ENCODE measurements at places on chromosomes 4 and X.

GRCh38 chr4:4182835-4183568 is 43.7 kb downstream of the OTOP1 start:
- DNase-seq, result peak; percentile 12

GRCh38 chr4:73867783-73868182 is 1.4 kb upstream of the CXCL1 start:
- no peak for DNase-seq

GRCh38 chr4:177250056-177250696 is 59.5 kb upstream of the NEIL3 start:
- peak; percentile 57 for DNase-seq

DNA sequence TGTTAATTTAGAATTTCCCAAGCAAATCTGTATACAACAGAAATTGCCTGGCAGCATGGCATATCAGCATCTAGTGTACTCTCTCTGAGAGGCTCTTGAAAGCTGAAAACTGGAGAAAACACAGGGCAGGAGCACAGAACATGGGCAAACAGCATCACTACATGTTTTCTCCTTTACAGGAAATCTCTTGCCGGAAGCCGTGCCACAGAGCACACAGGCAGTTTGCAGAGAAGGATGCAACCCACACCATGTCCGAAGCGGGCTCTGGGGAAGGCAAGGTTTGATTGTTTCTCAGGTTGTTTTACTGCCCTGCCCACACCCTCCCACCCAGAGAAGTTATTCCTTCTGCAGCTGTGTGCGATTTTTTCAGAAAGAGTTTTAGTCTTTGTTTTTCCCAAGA is 41.1 kb upstream of the FAM9C start:
- DNase-seq, result no peak

- no peak for DNase-seq
Observed at GRCh38 chr4:132956962-132957361, 192.1 kb upstream of the PCDH10 start.

GRCh38 chr4:25351777-25352416 is 25.2 kb upstream of the ANAPC4 start:
- no peak for DNase-seq

GRCh38 chrX:127708155-127708554 is 344.0 kb downstream of the ACTRT1 start:
- DNase-seq, result no peak

- no peak for DNase-seq
Observed at GRCh38 chr4:168854350-168854921, 155.6 kb downstream of the CBR4 start.

- DNase-seq, result peak; percentile 45
Observed at GRCh38 chrX:56248492-56248891, 16.3 kb downstream of the KLF8 start.

- DNase-seq, result no peak
Observed at GRCh38 chr4:4362991-4363697, 23.8 kb upstream of the NSG1 start.

DNA sequence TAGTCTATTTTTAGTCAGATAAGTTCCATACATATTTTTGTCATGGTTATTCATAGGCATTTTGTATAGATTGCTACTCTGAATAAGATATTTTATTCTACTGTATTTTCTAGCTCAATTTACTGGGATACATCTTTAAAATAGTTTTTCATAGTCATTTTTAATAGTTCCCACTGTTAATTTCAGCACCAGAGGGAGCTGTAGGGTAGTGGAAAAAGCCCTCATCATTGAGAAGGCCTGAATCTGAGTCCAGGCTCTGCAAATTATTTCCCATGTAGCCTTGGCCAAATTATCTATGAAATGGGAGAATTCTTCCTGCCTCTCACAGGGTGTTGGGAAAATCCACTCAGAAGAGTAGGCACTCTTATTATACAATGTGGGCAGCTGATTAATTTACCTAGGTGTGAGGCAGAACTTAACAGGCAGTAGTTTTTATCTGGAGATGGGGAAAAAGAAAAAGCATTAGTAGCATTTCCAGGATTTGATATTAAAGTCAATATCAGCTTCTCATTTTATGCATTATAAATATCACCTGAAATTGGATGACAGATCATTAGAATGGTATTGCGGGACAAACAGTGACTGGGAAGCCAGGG is 102.9 kb upstream of the PAQR3 start:
- DNase-seq, result no peak

Data from inflammatory macrophage treated with lipopolysaccharide for 4 hours (primary cell).